ENCODE measurements at places on chromosomes 2 and 18. TPM values are rescaled to one million over a fixed set of nuclear protein-coding genes. Genes with fewer than 3 reads are reported as not detected.
A peak's percentile ranks its signal among the peaks of the same experiment; 100 is the strongest.

DNA sequence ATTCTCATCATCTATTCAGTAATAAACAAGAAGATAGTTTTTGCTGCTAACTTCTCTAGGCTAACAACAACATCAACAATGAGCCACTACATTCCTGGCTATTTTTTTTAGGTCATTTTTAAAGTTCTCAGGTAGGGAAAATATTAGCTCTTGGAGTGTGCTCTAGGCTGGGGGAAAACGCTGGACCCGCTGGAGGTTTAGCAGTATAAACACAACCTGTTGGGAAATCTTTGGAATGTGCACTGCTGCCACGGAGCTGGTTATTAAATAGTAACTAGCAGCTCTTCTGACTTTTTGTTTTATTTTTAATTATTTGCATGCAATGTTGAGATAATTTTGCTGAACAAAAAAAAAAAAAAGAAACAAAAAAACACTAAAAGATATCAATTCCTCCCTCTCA lies 892.1 kb upstream of the ACVR2A start:
- DNase-seq: no peak

B3GNT7 gene
- 1.3 TPM for polyA plus RNA-seq

DNA sequence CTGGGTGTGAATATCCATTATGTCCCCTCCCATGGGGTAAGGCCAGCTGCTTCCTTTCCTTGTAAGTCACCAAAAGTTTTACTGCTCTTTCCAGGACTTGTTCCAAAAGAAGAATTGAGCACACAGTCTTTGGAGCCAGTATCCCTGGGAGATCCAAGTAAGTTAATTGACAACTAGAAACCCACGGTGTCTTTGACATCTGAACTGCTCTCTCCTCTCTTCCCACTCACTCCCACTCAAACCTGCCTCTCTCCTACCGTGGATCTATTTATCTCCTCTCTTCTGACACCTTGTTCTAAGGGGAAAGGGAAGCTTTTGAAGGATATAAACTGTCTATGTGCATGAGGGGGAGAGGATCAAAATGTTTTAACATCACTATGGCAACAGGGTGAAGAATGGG lies 86.7 kb downstream of the VIT start:
- no peak for DNase-seq

TRIM43 gene
- not detected for polyA plus RNA-seq

DNA sequence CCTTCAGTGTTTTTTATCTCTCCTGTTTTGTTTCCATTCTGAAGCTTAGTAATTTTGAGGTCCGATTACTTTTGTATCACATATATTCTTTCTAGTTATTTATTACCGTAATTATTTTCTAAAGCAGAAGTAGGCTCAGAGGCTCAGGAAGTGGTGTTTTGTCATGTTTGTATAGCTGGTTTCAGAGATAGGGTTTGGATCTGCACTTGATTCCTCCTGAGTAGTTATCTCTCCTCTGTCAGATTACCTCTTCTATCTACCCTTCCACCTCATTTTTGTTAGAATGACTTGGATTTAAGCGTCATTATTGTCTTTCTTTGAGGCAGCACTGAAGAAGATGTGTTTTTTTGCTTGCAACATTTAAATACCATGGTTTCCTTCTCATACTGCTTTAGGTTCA lies 95.4 kb downstream of the MTA3 start:
- DNase-seq: peak; percentile 7

LRP1B gene
- polyA plus RNA-seq: not detected

GRCh38 chr18:2538236-2538635 lies 33.1 kb downstream of the METTL4 start:
- no peak for DNase-seq

TDRD15 gene
- 0.07 TPM for polyA plus RNA-seq

- DNase-seq: no peak
These were observed 249.7 kb upstream of the NCKAP5 start for GRCh38 chr2:133817680-133818566.

- DNase-seq: no peak
These were observed 23.6 kb upstream of the DOCK10 start for GRCh38 chr2:225065882-225066281.

DNA sequence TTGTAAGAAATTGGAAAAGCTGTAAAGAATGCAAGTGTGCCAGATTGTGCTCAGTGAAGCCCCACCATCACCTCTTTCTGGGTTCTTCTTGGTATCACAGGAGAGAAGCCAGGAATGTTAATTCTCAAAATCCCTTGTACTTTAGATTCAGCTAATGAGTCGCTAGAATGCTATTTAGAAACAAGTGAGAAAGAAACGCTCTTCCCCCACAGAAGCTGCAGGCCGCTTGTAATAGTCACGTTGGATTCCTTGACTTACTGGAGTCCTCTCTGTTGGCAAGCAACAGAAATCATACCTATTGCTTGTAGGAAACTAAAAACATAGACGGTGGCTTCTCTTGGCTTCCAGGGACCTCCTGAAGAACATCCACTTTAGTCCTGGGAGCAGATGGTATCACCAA lies 375.6 kb upstream of the LRATD1 start:
- DNase-seq: no peak

- no peak for DNase-seq
These were observed 161.7 kb downstream of the FHOD3 start for GRCh38 chr18:36459203-36459602.

METTL5 gene
- 134 TPM for polyA plus RNA-seq

CCDC93 gene
- polyA plus RNA-seq: 7.3 TPM

NAGK gene
- polyA plus RNA-seq: 123 TPM

Data from naive B cell (primary cell).